NCI-H2081 (cell line): ENCODE measurements at places on chromosomes 16 and 17.

GRCh38 chr17:12995106-12995895, 22.5 kb downstream of the ELAC2 start:
- no peak for DNase-seq

- no peak for DNase-seq
Measured at GRCh38 chr17:69142175-69142802, 594 bp upstream of the ABCA6 start.

- no peak for DNase-seq
Measured at GRCh38 chr16:24349320-24349719, 93.2 kb downstream of the CACNG3 start.

DNA sequence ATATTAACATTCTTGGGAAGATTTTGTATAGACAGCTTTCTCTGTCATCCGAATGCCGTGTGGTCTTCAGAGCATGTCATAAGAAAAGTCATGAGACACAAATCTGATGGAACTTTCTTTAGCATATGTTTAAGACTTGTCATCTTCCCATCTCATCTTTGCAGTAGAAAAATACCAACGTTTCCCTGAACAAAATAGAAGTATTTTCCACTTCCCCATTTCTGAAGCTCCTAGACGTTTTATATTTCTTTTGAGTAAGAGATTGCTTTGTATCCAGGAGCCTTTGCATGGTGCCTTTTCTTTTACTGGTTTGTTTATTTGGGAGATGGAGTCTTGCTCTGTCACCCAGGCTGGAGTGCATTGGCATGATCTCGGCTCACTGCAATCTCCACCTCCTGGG, 235.1 kb downstream of the PRKCA start:
- no peak for DNase-seq

DNA sequence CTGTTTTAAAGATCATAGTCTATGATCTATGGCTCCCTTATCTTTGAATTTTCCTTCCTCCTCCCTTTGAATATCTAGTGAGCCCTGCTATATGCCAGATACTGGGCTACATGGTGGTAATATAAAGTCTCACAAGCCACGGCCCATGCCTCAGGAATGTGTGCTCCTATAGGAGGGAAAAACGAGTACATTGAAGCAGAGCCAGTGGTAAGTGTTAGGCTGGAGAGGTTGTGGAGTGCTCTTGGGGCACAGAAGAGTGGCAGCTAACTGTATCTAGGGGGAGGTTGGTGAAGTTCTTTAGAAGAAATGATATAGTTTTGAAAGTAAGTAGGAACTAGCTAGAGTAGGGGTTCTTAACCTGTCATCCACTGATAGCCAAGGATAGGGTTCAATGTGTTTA, 105.8 kb upstream of the PMFBP1 start:
- DNase-seq, result no peak

GRCh38 chr16:51755577-51756355, 604.7 kb upstream of the SALL1 start:
- DNase-seq, result peak; percentile 44

DNA sequence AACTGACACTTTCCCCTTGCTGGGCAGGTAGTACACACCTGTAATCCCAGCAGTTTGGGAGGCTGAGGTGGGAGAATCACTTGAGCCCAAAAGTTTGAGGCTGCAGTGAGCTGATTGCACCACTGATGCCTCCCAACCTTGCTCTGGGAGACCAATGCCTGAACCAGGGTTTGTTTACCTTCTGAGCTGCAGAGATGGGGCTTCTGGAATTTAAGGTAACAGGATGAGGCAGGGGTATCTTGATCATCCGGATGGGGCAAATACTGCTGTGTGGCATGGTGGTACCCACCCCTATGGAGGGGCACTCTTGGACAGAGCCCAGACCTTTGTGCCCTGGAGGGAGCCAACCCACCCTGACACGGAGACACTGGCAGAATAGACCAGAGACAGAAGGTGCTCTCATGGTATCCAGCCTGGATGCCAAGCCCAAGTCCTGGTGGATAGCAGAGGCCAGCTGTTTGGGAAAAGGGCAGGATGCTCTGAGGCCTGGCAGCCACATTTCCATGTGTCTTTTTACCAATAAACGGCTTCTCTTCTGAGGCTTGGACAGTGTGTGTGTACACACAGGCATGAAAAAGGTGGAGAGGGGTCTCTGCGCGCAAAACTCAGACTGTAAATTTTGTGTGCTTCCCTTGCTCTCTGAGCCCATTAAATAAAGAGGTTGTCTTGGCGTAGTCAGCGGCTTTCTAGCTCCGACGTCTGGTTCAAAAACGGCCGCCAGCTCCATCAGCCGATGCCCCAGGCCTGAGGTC, 4.4 kb downstream of the ZNF48 start:
- no peak for DNase-seq

GRCh38 chr17:21677911-21678310, 14.4 kb upstream of the KCNJ18 start:
- DNase-seq, result no peak

DNA sequence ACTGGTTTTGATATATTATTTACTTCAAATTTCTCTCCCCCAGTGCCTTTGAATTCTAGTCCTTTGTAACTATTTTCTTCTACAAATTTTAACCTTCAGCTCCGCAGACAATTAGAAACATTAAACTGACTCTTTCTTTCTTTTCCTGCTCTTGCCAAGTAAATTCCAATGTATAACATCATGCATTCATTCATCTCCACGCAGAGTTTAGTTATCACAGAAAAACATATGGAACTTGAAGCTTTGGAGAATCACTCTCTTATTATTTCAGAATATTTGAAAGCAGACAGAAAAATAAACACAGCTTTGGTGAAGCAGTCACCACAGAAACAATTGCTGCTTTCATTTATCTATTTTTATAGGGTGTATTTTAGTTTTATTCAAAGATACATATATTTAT, 778.7 kb upstream of the CDH8 start:
- DNase-seq, result no peak

DNA sequence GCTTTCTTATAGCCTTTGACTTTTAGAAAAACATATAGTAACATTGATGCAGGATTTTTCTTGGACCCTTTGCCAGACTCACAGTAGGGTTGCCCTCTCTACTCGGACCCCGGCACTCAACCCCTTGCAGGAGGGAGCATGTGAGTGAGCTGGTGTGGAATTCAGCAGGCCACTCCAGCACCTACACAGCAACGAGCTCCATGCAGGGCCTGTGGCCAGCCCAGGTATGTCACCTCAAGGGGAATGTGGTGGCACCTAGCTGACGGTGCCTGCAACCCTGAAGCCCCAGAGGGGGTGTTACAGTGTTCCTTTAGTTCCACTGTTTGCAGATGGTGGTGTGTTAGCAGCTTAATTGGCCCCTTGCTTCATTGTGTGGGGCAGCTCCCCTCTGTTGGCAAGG, 414.9 kb downstream of the KCNJ2 start:
- DNase-seq, result no peak

DNA sequence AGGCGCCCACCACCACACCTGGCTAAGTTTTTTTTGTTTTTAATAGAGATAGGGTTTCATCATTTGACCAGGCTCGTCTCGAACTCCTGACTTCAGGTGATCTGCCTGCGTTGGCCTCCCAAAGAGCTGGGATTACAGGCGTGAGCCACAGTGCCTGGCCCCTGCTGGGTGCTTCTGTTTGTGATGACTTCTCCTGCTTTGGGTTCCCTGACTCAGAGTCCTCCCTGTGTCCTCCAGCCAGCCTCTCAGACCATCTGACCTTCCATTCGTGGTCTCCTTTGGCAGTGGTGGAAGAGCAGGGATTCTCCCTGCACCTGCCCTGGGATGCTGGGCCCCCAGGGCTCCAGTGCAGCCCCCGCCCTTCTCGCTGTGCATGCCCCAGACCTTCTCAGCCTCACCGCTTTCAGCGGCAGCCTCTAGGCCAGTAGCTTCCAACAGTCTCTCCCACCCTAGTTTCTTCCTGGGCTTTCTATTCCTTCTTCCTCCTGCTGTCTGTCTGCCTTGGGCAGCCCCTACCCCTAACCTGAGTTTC, 13.2 kb downstream of the BEAN1 start:
- DNase-seq, result no peak

GRCh38 chr17:4838309-4838785, 5.2 kb downstream of the MINK1 start:
- no peak for DNase-seq

DNA sequence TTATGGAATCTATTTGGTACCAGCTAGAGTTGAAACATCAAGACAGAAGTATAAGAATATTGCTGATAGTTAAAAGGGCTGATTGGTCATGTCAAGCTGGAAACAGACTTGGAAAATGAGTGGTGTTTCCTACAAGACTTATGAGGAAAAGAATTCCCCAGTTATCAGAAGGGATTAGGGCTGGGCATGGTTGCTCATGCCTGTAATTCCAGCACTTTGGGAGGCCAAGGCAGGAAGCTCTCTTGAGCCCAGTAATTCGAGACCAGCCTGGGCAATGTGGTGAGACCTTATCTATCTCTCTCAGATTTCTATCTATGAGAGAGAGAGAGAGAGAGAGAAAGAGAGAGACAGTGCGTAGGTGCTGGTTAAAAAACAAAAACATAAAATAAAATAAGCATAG, 139.5 kb upstream of the PMFBP1 start:
- no peak for DNase-seq

DNA sequence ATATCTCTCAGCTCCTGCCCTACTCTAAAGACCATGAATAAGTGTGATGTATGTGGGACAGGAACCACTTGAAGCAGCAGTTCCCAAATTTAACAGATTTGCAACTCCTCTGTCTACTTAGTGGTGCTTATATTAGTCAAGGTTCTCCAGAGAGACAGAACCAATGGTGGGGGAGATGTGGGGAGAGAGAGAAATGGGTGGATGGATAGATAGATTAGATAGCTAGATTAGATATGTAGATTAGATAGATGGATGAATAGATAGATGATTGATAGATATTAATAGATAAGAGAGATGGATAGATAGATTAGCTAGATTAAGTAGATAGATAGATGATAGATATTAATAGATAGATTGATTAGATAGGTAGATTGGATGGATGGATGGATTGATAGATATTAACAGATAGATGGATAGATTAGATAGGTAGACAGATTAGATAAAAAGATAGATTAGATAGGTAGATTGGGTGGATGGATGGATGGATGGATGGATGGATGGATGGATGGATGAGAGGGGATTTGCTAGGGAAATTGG, 154.0 kb upstream of the NOL11 start:
- no peak for DNase-seq

DNA sequence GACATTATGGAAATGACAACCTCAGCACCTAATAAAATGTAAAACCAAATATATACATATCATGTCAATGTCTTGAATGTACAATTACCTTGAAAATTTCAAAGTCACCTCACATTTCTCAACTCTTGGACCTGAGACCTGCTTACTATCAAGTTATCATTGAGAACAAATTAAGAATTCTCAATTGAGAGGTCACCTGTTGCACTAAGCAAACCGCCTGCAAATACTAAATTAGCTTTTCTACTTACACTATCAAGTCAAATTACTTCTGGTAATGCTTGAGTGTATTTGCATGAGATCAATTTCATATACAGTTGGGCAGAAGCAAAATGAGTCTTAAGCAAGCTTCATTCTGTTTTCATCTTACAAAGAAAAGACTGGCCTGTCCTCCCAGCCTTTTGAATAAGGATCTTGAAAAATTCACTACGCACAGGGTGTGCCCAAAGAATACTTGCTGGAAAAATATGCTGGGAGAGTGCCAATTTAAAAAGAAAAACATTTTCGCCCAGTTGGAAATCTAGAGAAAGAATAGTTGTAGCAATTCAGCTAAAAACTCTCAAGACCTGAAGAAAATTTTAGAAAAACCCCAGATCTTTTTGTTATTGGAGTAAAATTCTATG, 35.7 kb downstream of the KANSL1 start:
- no peak for DNase-seq

- no peak for DNase-seq
Measured at GRCh38 chr16:53901408-53901807, 197.5 kb downstream of the FTO start.

DNA sequence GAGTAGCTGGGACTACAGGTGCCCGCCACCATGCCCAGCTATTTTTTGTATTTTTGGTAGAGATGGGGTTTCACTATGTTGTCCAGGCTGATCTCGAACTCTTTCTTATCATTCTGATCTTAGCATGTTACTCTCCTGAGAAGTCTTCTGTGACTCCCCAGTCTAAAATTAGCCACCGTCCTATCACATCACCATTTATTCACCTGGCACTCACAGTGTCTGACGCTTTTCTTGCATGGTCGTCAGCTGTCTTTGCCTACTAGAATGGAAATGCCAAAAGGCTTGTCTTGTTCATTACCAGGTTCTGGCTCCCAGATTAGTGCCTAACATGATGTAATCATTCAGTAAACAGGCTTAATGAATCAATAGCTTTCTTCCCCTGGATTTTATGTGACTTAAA, 23.8 kb downstream of the TOM1L1 start:
- DNase-seq, result no peak

DNA sequence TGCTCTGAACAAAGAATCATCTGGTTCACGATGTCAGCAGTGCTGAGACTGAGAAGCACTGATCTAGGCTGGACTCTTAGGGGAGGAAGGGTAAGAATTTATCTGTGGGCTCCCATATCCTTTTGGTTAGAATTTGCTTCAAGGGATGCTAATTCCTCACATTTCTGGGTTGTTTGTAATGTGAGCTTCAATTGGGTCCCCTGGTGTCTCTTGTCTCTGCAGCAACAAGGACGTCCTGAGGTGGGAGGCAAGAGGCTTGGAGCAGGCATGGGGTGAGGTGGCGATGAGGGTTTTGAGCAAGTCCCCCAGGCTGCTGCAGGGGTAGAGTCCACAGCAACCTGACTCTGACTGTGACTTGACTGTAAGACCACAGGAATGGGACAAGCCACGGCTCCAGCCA, 213.8 kb upstream of the NLRP1 start:
- no peak for DNase-seq

- DNase-seq, result no peak
Measured at GRCh38 chr17:7582396-7583252, 1.0 kb upstream of the MPDU1 start.

- no peak for DNase-seq
Measured at GRCh38 chr16:61435346-61435745, 600.9 kb downstream of the CDH8 start.

- DNase-seq, result no peak
Measured at GRCh38 chr17:3813171-3813570, 12.2 kb upstream of the ITGAE start.

GRCh38 chr17:21287703-21288449, 3.4 kb downstream of the MAP2K3 start:
- peak; percentile 30 for DNase-seq

- DNase-seq, result no peak
Measured at GRCh38 chr17:80632046-80632581, 87.5 kb downstream of the RPTOR start.

- no peak for DNase-seq
Measured at GRCh38 chr17:78819806-78820792, 20.5 kb downstream of the USP36 start.

DNA sequence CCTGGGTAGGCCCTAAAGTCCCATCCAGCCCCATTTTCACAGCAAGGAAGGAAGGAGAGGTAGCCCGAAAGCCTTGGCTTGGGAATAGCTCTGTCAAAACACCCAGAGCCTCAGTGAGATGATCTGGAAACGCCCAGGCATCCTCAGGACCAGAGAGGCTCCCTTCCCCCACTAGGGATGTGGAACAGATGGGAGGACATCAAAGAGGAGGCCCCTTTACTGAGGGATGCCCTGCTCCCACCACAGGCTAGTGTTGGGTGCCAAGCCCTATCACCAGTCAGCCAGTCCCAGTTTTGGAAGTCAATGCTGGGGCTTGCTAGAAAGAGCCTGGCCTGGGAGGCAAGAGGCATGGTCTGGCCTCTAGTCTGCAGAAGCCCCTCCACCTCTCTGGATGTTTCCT, 4.7 kb downstream of the TPPP3 start:
- no peak for DNase-seq
